NCI-H510A (cell line): ENCODE measurements at places on chromosomes 4 and X.

GRCh38 chr4:7151668-7152227 is 40.6 kb upstream of the SORCS2 start:
- DNase-seq = no peak

- no peak for DNase-seq
These were observed 319.3 kb upstream of the GRID2 start for GRCh38 chr4:91984466-91984865.

DNA sequence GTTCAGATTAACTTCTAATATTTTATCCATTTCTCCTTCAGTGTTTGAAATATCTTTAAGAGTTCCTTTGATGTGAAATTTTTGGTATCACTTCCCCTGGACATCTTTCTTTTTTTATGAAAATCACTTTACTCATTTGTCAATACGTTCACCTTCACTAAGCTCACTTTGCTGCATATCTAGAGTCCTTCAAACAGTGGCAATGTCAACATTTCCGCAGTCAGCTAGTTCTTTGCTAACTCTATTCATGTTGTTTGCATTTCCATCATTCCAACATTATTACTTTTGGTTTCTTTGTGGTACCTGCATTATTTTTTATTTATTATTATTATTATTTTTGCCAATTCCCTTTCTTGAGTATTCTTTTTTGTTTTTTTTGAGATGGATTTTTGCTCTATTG is 203.0 kb downstream of the GPAT3 start:
- DNase-seq = no peak

DNA sequence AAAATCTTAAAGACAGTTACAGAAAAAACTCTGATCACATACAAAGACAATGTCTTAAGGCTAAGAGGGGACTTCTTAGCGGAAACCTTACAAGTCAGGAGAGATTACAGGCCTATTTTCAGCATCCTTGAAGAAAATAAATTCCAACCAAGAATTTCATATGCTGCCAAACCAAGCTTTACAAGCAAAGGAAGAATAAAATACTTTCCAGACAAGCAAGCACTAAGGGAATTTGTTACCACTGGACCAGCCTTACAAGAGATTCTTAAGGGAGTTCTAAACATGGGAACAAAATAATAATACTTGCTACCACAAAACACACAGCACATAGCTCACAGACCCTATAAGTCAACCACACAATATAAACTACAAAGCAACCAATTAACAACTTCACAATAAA is 255.8 kb upstream of the ZFP42 start:
- no peak for DNase-seq

GRCh38 chrX:49921109-49921508 is 1.3 kb upstream of the CLCN5 start:
- no peak for DNase-seq

- DNase-seq = no peak
These were observed 49.1 kb downstream of the TMEM165 start for GRCh38 chr4:55444827-55445226.

GRCh38 chr4:47668810-47669408 is 169.0 kb downstream of the CORIN start:
- DNase-seq = no peak

DNA sequence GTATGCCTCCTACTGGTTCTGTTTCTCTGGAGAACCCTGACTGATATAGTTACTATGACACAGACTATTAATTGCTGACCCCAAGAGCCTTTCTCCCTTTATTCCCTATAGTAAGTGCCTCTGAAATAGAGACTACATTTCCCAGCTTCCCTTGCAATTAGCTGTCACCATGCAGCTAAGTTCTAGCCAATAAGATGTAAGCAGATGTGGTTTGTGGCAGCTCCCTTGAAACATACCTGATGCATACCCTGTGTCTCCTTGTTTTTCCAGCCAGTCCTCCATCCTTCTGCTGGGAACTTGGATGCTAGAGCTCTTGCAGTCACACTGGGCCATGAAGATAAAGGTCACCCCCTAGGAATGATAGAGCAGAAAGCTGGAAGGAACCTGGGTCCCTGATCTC is 9.7 kb upstream of the TMEM165 start:
- no peak for DNase-seq

DNA sequence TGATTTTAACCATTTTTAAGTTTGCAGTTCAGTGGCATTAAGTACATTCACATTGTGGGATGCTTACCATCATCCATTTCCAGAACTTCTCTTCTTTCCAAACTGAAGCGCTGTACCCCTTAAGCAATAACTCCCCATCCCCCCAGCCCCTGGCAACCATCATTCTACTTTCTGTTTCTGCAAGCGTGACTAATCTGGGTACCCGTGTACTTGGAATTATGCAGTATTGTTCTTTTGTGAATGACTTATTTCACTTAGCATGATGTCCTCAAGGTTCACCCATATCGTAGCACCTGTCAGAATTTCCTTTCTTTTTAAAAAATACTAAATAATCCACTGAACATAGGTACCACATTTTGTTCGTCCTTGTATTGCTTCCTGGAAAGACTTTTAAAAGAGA is 32.9 kb downstream of the USP9X start:
- no peak for DNase-seq

- DNase-seq = peak; percentile 34
These were observed 155.7 kb downstream of the CHIC2 start for GRCh38 chr4:53908661-53909078.

- no peak for DNase-seq
These were observed 325.4 kb downstream of the PCDH10 start for GRCh38 chr4:133474501-133474900.

DNA sequence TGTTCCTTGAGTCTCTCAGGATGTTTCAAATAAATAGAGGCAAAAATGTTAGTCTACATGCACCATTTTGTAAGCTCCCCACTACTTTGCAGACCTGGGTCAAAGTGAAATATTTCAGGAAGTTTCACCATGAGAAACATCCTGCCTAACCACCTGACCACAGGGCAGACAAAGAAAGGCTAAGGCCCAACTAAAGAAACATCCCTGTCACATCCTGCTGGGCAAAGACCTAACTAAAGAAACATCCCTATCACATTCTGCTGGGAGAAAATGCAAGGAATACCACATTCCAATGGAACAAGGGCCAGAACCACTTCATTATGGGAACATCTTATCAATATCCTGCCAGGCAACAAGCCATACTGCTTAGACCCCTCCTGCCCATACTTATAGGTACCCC is 1303.4 kb downstream of the TECRL start:
- DNase-seq = no peak

DNA sequence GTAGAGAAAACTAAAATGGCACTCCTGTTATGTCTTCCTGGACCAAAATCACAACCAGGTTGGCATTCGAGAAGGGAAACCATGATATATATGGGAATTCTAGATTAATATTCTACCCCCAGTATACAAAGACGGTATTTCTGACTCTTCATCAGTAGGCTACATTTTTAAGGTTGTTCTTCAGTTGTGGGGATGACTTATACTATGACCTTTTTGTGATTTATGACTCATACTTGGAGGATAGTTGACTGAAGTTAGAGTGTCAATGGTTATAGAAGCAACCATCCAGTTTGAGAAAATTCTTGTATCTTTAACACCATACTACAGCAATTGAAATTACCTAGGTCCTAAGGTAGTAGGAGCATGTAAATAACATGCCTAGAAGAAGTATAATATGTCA is 49.8 kb upstream of the CYSLTR1 start:
- DNase-seq = no peak

DNA sequence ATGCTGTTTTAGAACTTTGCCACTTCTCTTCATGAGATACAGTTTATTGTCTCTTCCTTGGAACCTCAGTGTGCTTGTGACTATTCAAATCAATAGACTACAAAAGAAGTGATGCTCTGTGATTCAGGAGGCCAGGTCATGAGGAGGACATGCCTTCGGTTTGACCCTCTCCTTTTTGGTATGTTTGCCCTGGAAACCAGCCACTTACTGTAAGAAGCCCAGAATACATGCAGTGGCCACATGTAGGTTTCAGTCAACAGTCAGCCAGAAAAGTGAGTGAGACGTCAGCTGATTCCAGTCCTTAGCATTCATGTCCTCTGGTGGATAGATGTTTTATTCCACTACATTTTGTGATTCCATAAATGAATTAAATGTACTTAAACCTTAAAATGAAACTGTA is 328.7 kb downstream of the PCDH18 start:
- no peak for DNase-seq

DNA sequence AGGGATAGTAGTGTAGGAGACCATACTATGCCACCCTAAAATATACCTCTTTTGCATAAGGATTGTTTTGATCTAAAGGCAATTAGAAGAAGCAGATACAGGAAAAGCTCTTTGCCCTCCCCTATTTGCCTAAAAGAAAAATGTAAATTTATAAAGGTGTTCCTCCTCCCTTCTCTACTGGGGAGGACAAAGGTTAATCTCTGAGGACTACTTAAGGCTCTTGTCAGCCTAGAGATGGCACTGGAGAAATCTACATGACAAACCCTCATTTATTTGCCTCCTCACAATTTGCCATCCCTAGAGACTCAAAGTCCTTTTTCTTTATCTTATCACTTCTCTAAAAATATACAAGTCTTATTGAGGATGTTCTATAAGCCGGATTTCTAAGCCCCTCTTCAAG is 1021.8 kb downstream of the STPG2 start:
- DNase-seq = no peak

DNA sequence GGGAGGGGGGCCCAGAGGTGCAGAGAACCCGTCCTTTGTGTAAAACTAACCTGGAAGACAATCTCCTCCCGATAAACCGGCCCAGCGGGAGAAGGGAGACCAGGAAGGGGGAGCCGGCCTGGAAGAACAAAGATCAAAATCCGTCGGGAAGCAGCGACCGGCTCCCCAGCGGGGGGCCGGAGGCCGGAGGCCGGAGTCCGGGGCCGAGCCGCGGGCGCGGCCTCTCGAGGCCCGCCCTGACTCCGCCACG is 552 bp downstream of the ZDHHC9 start:
- no peak for DNase-seq

DNA sequence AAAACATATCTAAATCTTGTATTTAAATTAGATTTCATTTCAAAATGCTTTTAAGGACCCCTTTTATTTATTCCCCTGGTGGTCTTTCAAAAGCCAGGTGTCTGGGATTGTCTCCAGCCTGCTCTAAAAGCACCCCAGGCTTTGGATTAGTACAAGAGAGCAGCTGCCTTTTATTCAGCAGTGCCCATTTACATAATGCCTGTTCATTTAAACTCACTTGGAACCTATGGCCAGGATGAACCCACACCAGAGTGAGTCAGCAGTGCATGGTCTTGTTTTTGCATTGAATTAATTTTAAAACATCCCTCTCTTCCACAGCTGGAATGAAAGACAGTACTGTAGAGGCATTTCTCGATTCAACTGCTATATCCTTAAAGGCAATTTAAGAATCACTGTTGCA is 64.1 kb upstream of the TENM3 start:
- no peak for DNase-seq

- no peak for DNase-seq
These were observed 697.4 kb downstream of the TRAM1L1 start for GRCh38 chr4:116387937-116388474.

DNA sequence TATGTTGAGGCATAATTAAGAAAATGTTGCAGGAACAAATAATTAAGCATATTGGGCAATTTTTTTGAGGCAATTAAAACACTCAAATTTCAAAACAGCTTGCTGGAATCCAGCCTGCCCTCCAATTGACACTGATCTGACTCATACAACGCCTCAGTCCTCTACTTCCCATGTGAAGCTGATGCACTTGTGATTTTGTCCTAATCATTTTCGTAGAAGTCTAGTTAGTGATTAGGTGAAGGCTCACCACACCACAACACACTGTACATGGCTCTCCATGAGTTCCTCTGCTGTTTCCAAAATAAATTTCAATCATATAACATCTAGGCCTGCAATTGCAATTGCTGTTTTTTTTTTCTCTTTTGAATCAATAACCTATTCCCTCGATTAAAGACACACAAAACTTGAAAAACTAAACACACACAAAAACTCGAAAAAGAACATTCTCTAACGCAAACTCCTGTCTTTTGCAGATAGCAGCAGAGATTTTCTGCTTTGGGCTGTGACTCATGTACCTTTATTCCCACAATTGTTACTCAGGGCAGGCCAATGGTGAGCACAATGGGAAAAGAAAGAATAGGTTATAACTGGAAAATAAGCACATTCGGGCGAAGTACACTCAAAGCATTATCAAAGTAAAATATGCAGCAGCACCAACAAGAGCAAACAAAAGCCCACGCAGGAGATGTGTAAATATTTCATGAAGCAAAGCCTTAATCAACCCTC is 1.7 kb downstream of the GPRIN3 start:
- DNase-seq = no peak

DNA sequence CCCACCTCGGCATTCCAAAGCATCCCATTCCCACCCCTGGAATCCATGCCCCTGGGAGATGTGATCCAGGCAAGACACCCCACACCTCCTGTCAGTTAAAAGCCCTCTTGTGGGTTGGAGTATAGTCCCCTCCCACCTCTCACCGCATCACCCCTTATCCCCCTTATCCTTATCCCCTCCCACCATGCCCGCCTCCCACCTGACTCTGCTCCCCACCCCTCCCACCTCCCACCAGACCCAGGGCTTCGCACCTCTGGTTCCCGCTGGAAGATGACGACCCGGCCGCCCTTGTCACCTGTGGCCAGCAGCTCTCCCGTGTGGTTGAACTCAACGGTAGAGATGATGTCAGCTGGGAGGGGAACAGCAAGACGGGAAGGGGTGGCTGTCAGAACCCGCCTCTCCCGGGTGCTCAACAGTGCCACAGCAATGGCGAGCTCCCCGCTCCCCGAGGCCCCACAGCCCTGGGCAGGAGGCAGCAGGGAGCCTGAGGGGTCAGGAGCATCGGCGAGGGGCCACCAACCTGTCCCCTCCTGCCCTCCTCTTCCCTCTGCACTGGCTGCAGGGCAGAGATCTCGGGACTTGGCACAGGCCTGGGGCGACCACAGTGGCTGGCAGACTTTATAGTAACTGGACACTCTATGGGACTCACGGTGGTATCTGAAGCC is 91.5 kb downstream of the PPP2R2C start:
- no peak for DNase-seq

GRCh38 chrX:74250574-74250973 is 53.4 kb upstream of the ZCCHC13 start:
- DNase-seq = no peak

- no peak for DNase-seq
These were observed 92.0 kb upstream of the BMPR1B start for GRCh38 chr4:94665500-94666404.

- DNase-seq = no peak
These were observed 31.2 kb upstream of the TMEM184C start for GRCh38 chr4:147586032-147586431.

GRCh38 chr4:38914854-38915253 is 47.2 kb downstream of the FAM114A1 start:
- no peak for DNase-seq

- DNase-seq = no peak
These were observed 12.2 kb upstream of the MCF2 start for GRCh38 chrX:139720136-139720535.
